Stimulated activated CD8-positive, alpha-beta memory T cell treated with anti-CD3 and anti-CD28 coated beads, Interleukin-12 subunit alpha, Interleukin-12 subunit beta, amount 100 ng/mL, for 1 hour (primary cell): ENCODE measurements at places on chromosomes 12 and 14.

DNA sequence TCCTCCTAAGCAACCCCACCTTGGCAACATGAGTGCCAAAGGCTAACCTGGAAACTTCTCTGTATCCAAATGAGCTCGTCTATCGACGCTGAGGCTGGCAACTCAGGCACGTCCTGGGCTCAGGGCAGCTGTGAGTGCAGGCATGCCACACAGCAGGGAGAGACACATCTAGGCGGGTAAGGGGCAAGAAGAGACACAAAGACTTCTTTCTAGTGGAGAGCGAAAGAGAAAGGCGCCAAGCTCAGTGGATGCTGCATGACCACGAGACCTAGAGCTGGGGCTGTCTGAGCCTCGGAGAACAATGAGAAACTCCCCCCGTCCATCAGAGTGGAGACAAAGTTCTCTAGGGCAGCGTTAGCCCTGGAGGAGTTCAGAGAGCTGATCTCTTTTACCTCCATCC lies 170.4 kb downstream of the CALM1 start:
- DNase-seq, result no peak

DNA sequence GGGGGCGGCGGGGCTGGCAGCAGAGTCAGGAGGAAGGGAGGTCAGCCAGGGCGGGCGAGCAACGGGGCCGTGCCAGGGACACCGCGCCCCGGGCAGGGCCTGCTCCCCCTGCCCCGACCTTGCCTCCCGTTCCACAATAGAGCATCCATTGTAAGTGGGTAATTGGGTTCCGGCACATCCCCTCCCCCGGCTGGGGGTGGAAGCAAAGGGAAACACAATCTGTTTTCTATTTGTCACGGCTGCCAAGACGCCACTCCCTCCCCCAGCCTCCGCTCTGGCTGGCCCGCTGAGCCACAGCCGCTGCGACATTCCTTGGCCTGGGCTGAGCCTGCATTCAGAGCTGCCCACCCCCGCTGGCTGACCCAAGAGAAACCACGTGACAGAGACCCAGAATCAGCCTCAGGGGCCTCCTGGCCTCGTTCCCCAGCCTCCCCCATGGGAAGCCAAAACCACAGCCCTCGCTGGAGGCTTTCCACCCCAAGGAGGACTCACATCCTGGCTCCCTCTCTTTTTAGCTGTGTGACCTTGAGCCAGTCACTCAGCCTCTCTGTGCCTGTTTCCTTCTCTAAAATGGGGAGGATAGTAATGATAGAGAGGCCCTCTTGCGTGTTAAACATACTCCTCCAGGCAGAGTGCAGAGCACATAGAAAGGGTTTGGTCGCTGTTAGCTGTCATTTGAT lies 117.6 kb downstream of the SCARB1 start:
- no peak for DNase-seq

DNA sequence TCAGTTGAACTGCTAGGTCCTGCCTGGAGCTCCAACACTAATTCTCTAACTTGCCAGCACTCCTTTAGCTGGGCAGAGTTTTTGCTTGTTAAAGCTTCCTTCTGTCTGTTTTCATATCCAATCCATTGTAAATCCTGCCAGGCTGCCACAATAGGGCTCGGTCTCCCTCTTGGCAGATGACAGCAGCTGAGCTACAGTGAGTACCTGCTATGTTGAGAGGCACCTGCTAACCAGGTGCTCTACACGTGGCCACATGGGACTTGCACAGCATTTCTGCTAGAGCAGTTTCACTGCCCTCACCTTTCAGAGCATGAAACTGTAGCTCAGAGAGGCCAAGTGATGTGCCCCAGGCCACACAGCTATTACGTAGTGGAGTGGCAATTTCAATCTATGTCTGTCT lies 106.6 kb upstream of the NOS1 start:
- DNase-seq, result no peak

- DNase-seq, result no peak
Measured at GRCh38 chr12:66819587-66819986, 140.7 kb upstream of the GRIP1 start.

- DNase-seq, result no peak
Measured at GRCh38 chr12:59927032-59927431, 331.2 kb downstream of the SLC16A7 start.

- DNase-seq, result no peak
Measured at GRCh38 chr12:130437555-130438242, 100.0 kb downstream of the PIWIL1 start.

GRCh38 chr12:62862259-62862881 lies 72.6 kb downstream of the PPM1H start:
- DNase-seq, result no peak

GRCh38 chr12:100267603-100268281 lies 765 bp downstream of the SCYL2 start:
- peak; percentile 1 for DNase-seq

DNA sequence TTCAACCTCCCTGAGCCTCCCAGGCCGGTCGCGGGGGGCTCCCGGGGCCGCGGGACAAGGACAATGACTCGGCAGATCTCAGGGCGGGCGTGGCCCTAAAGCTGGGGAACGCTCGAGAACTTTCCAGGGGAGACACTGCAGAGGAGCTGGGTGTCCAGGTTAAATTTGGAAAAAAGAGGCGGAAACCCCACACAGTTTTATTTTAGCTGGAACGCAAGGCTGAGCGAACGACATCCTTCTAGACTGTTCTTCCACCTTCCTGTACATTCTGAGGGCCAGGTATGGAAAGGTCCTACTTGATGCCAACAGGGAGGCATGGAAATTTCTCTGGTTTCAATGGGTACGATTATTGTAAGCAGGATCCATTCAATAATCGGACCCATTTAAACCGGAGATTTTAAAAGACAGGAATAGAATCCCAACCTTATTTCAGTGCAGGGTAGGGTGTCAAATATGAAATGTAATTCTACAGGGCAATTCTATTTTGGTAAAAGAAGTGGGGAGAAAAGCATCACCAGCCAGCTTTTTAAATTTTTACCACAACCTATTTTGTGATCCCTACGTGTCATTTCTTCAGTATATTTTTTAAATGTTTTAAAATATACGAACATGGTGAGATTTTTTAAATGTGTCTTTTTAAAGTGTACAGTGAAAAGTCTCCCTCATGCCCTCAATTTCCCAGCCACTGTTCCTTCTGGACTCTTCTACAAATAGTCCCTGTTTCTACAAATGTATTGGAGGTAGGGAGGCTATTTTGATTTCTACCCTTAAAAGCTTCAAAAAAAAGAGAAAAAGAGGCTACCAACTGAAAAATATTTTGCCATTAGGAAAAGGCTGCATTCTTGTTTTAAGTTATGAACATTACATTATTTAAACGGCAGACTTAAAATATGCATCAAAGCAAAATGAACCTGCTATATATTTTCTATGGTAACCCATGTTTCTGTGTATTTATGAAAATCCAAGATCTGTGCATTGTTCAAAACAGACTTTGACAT lies 1.1 kb upstream of the UBC start:
- DNase-seq, result no peak

DNA sequence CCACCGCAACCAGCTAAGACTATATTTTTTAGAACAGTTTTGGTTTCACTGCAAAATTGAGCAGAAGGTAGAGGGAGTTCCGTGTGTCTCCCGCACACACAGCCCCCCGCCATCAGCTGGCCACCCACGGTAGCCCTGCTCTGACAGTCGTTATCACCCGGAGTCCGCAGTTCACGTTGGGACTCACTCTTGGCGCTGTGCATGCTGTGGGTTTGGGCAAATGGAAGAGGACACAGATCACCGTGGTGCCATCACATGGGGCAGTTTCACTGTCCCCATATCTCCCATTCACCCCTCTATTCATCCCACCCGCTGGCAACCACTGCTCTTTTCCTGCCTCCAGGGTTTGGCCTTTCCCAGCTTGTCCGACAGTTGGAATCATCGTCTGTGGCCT lies 31.8 kb upstream of the ULK1 start:
- no peak for DNase-seq

GRCh38 chr14:103149351-103150237 lies 26.3 kb downstream of the TNFAIP2 start:
- no peak for DNase-seq

DNA sequence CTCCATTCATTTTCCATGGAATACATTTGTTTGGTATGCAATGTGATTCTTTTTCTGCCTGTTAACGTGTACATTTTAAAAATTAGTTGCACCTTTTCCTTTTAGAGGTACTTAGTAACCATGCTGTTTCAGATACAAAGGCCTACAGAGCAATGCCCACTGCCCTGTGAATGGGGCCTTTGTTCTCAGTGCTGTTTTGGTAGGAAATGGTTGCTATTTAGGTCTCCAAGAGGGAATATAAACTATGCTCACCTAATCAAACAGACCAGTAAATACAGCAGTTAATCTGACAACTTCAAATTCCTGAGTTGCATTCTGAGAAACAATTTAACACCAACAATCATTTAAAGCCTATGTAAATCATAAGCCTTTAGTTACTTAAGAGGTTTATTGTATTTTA lies 188.7 kb downstream of the BCAT1 start:
- DNase-seq, result no peak

- no peak for DNase-seq
Measured at GRCh38 chr12:77116277-77116676, 50.9 kb upstream of the E2F7 start.

- DNase-seq, result no peak
Measured at GRCh38 chr12:30796891-30797371, 42.2 kb upstream of the CAPRIN2 start.

DNA sequence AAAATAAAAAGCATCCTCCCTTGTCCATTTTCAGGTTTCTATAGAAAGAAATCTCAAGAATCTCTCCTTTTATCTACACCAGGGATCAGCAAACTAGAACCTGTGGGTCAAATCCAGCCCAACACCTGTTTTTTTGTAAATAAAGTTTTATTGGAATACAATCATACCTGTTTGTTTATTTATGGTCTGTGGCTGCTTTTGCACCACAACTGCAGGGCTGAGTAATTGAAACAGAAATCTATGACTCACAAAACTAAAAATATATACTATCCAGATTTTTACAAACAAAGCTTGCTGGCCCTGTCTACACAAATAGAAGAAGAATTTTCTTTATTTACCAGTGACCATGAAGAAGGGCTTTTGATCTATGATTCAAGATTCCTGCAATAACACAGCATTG lies 95.1 kb upstream of the COCH start:
- no peak for DNase-seq

DNA sequence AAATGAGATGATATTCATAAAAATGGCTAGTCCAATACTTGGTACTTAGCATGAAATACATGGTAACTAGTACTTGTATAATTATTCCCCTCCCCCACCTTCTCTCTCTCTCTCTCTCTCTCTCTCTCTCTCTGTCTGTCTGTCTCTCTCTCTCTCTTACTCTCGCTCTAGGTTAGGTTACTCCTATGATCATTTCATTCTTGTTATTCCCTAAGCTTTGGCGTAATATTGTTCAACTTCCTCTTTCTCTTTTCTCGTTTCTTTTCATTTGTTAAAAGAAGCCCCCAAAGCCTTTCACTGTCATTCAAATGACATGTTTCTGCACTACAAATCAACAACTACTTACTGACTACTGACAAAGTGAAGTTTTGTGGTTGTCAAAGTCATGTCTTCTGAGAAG lies 89.8 kb downstream of the GRIP1 start:
- no peak for DNase-seq

DNA sequence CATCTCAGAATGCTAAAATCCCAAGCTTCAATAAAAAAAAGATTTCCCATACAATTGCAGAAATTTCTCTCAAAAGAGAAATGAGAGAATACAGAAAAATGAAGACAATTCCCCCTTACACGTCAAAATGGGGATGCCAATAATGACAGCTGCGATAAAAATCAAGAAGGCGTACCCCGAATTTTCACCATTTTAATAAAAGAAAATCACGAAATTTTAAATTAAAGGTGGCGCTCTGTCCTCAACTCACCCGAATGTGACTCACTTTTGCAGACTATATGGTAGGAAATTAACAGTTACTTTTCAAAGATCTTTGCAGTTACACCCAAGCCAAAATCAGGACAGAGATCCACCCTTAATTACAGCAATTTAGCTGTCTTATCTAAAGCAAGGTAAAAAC lies 2.1 kb downstream of the ATP2B1 start:
- no peak for DNase-seq

DNA sequence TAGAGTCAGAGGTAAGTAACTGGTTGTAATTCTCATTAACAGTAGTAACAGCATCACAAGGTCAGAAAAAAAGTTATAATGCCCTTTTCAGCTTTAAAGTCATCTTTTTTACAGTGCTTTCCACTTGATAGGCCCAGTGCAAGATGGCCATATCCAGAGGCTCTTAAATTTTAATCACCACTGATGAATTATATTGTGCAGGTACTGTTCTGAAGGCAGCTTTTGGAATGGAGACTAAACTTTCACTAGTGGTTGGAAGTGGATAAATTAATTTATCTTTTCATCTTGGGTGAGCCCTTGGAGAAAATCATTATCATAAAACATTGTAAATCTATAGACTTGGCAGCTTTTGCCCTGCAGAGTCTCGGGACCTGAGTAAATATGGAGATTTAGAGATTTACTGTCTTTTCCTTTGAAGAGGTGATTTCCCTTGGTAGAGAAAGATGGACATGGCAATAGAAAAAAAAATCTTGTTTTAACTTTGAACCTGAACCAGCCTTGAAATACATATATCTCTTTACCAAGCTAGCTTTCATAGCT lies 969.1 kb upstream of the NOVA1 start:
- DNase-seq, result no peak

DNA sequence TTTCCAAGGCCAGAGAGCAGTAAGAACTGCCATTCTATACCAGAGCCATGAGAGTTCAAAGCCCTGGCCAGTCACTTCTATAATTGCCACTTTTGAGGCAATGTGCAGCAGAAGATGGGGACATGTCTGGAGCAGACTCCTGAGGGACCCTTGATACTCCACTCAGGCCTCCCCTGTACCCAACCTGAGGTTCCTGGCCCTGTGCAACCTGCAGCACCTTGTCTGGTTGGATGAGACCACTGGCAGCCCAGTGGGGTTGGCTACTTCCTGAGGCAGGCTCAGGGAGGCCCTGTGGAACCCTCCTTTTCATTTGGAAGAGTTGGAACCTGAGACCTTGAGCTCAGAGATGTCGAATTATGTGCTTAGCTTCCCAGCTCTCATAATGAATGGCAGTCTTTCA lies 54.4 kb downstream of the GALNT16 start:
- DNase-seq, result no peak

DNA sequence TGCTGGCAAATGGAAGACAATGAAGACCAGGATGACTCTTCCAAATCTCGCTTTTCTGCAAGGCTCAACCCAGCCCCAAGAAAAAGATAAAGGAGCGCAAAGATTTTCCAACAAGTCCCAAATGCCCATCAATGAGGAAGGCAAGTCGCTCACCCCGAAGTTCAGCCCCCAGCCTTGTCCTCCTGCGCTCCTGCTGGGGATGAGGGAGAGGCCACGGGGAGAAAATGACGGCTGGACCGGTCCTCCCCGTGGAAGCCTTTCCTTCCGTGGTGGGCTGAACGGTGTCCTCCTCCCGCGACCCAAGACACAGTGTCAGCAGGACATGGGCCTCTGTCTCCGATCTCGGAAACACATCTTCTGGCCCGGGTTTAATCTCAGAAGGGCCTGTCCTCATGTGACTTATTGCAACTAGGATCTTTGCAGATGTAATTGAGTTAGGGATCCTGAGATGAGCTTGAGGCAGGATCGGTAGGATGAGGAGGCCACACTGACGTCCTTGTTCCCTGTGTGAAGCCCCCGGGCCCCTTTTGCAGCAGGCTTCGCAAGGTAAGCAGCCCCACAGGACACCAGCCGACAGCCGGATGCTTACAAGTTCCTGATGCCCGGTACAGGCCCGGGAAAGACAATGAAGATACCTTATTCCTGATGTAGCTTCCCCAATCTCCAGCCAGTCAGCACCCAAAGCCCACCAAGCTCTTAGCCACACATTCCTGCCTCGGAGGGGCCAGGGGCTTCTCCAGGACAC lies 64.2 kb downstream of the GALNT9 start:
- no peak for DNase-seq
